NCI-H446 (cell line): ENCODE measurements at places on chromosomes 12 and 14.
A peak's percentile ranks its signal among the peaks of the same experiment; 100 is the strongest.

DNA sequence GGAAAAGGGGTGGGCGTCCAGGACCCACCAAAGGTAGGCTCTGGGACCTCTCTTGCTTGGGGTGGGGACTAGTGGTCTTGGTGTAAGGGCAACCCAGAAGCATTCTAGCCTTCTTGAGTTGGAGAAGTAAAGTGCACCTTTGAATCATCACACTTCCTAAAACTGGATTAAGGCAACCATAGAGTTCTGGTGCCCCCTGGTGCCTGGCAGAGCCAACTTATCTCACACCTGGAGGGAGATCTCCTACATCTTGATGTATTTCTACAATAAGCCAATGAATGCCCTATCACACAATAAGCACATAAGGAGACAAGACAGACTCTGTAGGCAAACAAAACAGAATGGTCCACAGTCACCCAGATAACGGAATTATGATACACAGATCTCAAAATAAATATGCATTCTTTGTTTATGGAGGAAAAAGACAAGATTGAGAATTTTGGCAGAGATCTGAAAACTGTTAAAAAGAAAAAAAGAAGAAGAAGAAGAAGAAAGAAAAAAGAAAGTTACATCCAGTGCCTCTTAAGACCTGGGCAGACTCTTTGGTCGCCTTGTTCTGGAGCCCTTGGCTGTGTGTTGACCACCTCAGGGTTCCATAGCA, 95.9 kb upstream of the PPP2R5C start:
- DNase-seq, result peak; percentile 19

DNA sequence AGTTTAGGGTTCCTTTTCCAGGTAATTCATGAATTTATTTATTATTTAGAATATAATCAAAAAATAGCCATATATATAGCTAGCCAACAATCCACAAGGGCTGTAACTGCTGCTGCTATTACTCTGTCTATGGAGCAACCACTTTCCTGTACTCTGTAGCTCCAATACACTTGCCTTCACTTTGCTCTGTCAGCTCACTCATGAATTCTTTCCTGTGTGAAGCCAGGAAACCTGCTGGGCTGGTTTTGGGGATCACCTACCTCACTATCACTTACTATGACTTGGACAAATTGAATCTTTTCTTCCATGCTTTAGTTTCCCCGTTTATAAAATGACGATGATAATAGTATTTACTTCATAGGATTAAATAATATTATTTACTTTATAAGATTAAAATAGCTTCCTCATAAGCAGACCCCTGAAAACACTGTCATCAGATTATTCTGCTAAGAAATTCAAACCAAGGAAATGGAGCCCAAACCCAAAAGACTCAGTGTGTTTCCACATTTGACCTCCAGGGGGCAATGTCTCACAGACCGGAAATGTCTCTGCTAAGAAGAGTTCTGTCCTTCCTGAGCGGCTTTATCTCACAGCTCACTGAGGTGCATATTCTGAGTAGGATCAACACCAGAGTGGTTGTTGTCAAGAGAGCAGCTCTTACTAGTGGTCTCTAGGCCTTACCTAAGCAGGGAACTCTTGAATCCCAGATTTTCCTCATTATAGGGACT, 457.1 kb downstream of the DAD1 start:
- DNase-seq, result no peak

DNA sequence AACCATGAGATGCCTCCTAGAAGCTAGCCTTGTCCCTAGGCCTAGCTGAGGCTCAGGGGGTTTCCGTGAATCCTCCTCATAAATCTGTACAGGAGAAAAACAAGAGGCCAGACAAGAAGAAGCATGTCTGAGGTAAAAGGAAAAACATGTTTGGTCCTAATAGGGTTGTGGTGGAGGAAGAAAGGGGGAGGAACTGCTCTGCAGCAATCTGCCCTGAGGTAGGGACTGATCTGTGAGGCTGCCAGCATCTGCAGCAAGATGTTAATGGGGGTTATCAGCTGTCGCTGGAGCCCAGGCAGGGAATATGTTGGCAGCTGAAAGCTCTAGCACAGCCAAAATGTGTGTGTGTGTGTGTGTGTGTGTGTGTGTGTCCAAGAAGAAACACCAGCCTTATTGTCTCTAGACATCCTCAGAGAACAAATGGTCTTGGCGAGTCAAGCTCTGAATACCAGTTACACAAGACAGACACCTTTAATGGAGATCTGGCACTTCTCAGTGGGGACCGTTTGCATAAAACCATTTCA, 218.5 kb downstream of the NUAK1 start:
- peak; percentile 86 for DNase-seq

- DNase-seq, result no peak
These were observed 1052.8 kb upstream of the TMEM132C start for GRCh38 chr12:127214186-127214585.

DNA sequence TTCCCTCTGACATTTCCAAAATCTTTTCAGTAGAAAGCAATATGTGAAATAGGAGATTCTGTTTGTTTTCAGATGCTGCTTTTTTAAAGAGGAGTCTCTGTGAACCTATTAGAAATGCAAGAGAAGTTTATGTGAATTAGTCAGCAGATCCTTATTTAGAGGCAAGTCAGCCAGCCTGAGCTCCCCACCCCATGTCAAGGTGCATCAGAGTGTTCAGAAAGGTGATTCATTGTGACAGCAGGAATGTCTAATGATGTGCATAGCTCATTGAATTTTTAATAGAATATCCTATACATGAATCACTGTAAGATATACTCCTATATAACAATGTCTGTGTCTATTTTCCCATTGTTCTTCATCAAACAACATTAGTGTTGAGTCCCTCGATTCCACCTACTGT, 1222.4 kb upstream of the USP15 start:
- DNase-seq, result no peak

DNA sequence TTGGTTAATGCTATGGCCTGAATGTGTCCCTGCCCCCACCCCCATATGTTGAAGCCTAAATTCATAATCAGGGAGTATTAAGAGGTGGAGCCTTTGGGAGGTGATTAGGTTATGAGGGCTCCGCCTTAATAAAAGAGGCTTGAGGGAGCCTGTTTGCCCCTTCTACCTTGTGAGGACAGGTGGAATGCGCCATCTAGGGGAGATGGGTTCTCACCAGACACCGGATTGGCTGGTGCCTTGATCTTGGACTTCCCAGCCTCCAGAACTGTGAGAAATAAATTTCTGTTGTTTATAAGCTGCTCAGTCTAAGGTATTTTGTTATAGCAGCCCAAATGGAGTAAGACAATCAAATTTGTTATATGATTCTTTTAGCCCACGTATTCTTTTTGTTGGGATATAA, 148.3 kb downstream of the PTCSC3 start:
- no peak for DNase-seq
